ENCODE measurements at places on chromosomes 16 and 17. TPM values are rescaled to one million over a fixed set of nuclear protein-coding genes. Genes with fewer than 3 reads are reported as not detected.
A peak's percentile ranks its signal among the peaks of the same experiment; 100 is the strongest.

DNA sequence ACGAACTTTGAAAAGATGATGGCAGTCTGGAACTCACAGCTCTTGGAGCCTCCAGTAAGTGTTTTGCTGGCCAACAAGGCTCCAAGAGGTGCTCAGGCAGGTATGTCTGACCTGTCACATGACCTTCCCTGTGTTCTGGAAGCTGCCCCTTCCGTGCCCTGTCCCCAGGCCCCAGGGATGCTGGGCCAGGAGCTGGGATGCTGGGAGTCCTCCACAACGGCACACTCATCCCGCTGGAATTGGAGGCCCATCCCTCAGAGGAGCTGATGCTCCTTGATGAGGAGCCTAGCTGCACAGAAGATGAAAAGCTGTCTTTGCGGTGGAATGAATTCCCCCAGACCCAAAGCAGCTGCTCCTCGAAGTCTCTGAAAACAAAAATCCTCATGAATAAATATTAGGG is 47.8 kb downstream of the HOXB1 start:
- no peak for DNase-seq
- H3K4me1 ChIP-seq: no peaks in the 10 kb centered on the region
- H3K27ac ChIP-seq: peak overlapping the region; percentile 42
- H3K27me3 ChIP-seq: no peaks in the 10 kb centered on the region

Gene ARHGAP23
- total RNA-seq: 78.1 TPM

DNA sequence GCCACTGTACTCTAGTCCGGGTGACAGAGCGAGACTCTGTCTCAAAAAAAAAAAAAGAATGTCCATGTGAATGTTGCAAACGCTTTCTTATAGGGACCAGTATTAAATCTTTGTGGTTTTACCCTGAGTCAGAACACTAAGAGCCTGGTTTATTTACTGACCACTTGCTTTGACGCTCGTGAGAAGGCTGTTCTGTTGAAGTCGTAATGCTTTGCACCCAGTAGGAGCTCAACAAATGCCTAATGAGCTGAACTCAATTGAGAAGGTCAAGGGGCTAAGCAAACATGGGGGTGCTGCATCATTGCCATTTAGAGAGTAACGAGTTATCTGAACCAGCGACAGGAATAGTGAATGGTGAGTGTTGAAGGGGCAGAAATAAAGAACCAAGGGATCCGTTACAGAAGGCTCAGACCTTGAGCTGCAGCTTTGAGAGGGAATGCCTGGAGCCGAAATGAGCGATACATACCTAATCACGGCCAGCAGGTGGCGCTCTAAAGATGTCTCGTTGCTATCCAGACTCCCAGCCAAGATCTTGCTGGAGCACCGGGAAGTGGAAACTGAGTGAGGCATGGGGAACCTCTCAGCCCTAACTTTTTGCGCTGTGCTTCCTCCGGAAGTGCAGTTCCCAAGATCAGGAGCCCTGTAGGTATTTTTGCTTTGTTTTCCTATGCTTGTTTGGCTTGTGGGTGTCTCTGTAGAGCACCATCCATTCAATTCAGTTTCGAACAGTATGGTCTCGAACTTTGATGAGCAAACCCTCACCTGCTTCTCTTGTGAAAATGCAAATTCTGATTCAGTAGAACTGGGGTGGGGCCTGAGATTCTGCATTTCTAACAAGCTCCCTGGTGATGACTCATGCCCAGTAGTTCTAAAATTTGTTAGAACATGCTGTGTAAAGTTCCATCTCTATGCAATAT is 12.6 kb upstream of the RNF222 start:
- no peaks in the 10 kb centered on the region for H3K27me3 ChIP-seq
- H3K36me3 ChIP-seq: no peaks in the 10 kb centered on the region
- peak overlapping the region; percentile 63 for H3K27ac ChIP-seq
- peak overlapping the region; percentile 26 for H3K4me3 ChIP-seq
- peaks cover 3% of the 10 kb centered on the region for H3K4me1 ChIP-seq

DNA sequence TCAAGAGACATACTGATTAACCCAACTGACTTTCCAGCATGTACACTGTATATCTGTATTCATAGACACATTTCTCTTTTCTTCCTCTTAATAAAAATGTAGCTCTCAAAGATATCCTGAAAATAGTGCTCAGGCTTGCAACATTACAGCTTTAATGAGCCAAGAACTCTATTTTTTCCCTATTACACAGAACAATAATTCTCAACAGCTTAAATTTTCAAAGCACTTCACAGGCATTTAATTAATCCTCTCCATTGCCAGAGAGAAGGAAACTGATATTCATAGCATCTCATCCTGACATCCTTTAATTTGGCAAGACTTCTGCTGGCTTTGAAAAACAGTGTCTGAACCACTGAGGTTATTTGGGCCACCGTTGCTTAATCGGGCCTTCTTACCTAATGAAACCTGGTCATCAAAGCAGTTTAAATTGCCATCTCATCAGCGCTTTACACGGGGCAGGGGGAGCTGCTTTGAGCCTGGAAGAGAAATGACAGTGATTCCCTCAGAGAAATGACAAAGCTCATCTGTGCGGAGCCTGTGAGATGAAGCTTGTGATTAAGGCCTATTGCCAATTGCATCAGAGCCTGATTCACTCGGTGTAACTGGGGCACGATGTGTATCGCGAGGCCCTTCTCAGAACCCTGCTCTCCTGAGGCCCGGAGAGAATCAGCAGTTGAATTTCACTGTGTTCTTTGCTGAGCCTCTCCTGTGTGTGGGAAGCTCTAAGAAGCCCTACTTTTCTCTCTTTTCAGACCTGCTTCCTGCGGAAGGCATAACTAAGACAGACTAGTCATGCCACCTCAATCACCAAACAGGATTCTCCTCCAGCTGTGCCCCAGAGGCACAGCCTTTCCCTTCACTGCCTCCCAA is 8.5 kb upstream of the SIAH1 start:
- peak overlapping the region; percentile 80 for H3K27ac ChIP-seq
- DNase-seq: no peak
- H3K27me3 ChIP-seq: no peaks in the 10 kb centered on the region
- H3K4me1 ChIP-seq: no peaks in the 10 kb centered on the region
- H3K36me3 ChIP-seq: no peaks in the 10 kb centered on the region

DNA sequence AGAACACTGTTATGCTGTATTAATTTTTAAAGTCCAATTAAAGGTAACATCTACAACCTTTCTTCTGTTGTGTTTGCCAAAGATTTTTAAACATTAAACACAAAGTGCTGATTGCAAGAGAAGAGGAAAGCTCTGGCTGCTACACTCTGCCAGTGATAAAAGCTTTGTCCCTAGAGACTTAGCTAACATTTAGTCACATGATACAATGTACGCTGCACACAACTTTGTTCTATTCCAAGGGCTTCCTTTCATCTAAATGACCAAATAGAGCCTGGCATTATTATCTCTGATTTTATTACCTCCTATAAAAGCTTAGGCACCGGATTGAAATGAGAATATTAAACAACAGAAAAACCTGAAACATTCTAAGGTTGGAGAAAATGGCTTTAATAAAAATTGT is 388.7 kb upstream of the PMFBP1 start:
- H3K36me3 ChIP-seq: no peaks in the 10 kb centered on the region
- H3K4me1 ChIP-seq: no peaks in the 10 kb centered on the region
- H3K27ac ChIP-seq: no peak overlapping the region
- no peaks in the 10 kb centered on the region for H3K27me3 ChIP-seq
- H3K4me3 ChIP-seq: no peak overlapping the region

Gene TNFRSF17
- not detected for total RNA-seq

Gene C17orf113
- 0.57 TPM for total RNA-seq

Gene KRTAP4-6
- not detected for total RNA-seq

GRCh38 chr17:65198653-65199382 is 61.6 kb downstream of the RGS9 start:
- no peak for DNase-seq
- H3K4me3 ChIP-seq: no peak overlapping the region
- H3K4me1 ChIP-seq: peaks cover 6% of the 10 kb centered on the region
- H3K27me3 ChIP-seq: no peaks in the 10 kb centered on the region
- H3K27ac ChIP-seq: no peak overlapping the region

GRCh38 chr17:74922694-74923537 is at the start of gene USH1G:
USH1G (minus strand) TSS chr17:74923255; CDS start chr17:74923073, 182 bp downstream.
- peak within 1 kb of the TSS; percentile 8 for H3K27ac ChIP-seq
- H3K27me3 ChIP-seq: peaks cover 18% of the 10 kb centered on the region
- DNase-seq: no peak
- H3K4me3 ChIP-seq: peak within 1 kb of the TSS; percentile 44

Gene KCNJ12
- total RNA-seq: 0.09 TPM
